ENCODE measurements at places on chromosomes 12 and 14.

DNA sequence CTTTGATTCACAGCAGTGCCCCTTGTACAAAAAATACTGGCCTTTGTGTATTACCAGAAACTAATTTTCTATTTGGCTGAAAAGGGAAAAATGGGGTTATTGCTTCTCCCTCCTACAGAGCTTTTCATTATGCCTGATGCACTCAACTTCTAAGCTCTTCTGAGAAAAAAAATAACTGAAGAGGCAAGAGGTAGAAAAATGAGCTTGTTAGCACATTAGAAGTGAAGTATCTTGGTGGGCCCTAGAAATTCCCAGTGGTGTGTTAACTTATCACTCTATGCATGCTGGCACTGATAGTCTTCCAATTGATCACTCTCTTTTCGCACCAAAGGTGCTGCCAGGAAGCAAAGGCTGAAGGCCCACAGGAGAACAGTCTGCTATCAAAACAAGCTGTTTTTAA, 17.1 kb downstream of the INSM2 start:
- no peak for DNase-seq

- DNase-seq = no peak
These were observed 581 bp downstream of the PITPNM2 start for GRCh38 chr12:123150275-123150743.

GRCh38 chr12:69884386-69884785, 59.4 kb downstream of the MYRFL start:
- DNase-seq = no peak

DNA sequence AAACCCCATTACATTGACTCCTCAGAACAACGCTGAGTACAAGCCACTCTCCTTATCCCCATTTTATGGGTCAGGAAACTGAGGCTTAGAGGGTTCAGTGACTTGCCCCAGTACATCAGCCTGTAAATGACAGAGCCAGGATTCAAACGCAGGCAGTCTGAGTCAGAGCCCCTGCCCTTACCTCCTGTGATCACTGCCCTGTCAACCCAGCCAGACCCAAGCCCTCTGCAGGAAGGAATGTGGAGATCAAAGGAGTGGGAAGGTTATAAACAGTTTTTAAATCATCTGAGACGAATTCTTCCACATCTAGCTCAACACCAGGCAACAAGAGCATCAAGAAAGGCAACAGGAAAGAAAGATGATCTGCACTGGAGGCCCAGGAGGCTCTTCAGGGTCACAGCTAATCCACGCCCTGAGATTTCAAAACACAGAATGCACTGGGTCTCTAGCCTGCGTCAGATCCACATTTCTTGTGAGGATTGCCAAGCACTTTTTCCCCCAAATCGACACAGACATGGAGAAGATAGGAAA, 38.5 kb downstream of the SPTB start:
- peak; percentile 21 for DNase-seq

GRCh38 chr14:103015426-103015825, 41.9 kb downstream of the CDC42BPB start:
- DNase-seq = no peak

DNA sequence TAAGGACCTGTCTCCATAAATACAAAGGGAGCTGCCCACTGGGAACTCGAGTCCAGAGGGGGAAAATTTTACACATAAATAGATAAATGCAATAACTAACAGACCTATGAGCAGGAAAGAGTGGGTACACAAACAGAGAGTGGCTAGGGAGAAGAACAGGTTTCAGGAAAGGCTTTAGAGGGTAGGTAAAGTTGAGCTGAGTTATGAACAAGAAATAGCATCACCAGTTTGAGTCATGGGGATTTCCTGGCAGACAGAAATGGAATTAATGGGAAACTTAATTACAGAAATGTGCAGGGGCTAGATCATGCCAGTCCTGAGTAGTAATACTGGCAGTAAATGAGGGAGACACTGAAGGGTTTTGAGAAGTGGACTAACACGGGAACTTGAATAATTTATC, 58.0 kb upstream of the CCDC175 start:
- no peak for DNase-seq

GRCh38 chr12:79266343-79267144, 402.0 kb downstream of the SYT1 start:
- no peak for DNase-seq

DNA sequence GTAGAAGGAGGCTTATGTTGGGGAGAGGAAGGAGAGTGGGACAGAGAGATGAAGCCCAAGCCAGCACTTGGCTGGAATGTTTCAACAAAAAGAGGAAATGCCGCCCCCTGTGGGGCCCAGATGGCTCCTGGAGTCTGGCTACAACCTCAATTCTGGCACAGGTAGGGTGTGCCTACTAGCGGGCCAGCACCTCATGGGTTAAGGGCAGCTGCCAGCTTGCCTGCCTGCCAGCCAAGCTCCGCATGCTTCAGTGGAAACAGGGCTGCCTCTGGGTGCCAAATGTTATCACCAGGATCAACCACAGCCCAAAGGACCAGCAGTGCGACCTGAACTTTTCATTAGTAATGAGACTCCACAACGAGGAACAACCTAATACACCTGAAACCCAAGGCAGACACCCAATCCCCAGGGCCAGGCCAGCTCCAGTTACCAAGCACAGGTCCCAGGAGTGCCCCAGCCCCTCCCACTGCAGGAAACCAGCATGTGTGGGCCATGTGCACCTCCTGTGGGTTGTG, 11.3 kb downstream of the RAB15 start:
- no peak for DNase-seq

- no peak for DNase-seq
These were observed 104.4 kb upstream of the ATF7IP start for GRCh38 chr12:14261096-14261495.

- no peak for DNase-seq
These were observed 62.1 kb downstream of the ACACB start for GRCh38 chr12:109178532-109178931.

Data from stromal cell of bone marrow (primary cell).